ENCODE measurements at places on chromosomes 12 and 14. TPM values are rescaled to one million over a fixed set of nuclear protein-coding genes. Genes with fewer than 3 reads are reported as not detected.

The CELA1 gene
- total RNA-seq, result not detected

The NOXRED1 gene
- 0.26 TPM for total RNA-seq

The TPH2 gene
- not detected for total RNA-seq

The PRR4 gene
- total RNA-seq, result 0.77 TPM

The SRRM4 gene
- total RNA-seq, result not detected

The TTC9 gene
- 1.3 TPM for total RNA-seq

The ETFBKMT gene
- 4.4 TPM for total RNA-seq

The SERPINA3 gene
- 7.2 TPM for total RNA-seq

The SERPINA5 gene
- not detected for total RNA-seq

The ZNF410 gene
- 71.4 TPM for total RNA-seq

The ZFHX2 gene
- total RNA-seq, result 0.33 TPM

The CARMIL3 gene
- 0.17 TPM for total RNA-seq

The TEX22 gene
- 0.51 TPM for total RNA-seq

The SYNE3 gene
- total RNA-seq, result 15.9 TPM

The SOX5 gene
- total RNA-seq, result 16.4 TPM
